ENCODE measurements at places on chromosomes 16 and 17.

GRCh38 chr16:70419384-70420327 is 19.2 kb downstream of the ST3GAL2 start:
- no peak for DNase-seq

- no peak for DNase-seq
These were observed 7.0 kb downstream of the ZNF319 start for GRCh38 chr16:57993438-57993837.

GRCh38 chr17:77269696-77270681 is 129.2 kb downstream of the SEC14L1 start:
- DNase-seq = no peak

GRCh38 chr17:52827526-52827925 is 669.0 kb upstream of the CA10 start:
- DNase-seq = no peak

GRCh38 chr17:30794372-30794771 is 30.1 kb downstream of the CRLF3 start:
- no peak for DNase-seq

- DNase-seq = no peak
These were observed 23.2 kb upstream of the PHB1 start for GRCh38 chr17:49437696-49438435.

DNA sequence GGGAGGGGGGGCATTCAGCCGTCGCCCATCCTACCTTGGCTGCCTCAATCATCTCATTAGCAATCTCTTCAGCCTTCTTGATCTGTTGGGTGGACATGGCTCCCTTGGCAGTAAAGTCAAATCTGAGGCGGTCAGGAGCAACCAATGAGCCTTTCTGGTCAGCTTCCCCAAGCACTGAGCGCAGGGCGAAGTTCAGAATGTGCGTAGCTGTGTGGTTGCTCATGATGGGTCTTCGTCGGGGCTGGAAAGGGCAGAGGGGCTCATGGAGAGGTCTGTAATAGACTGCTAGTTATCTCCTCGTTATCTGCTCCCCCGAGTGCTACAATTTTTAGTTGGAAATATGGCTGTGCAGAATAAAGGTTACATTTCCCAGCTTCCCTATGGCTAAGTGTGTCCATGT is 7.2 kb upstream of the EXOSC6 start:
- DNase-seq = no peak

- DNase-seq = no peak
These were observed 1.9 kb downstream of the PRR15L start for GRCh38 chr17:47955497-47956461.

- DNase-seq = peak; percentile 6
These were observed 841 bp downstream of the RAPGEFL1 start for GRCh38 chr17:40178021-40178601.

GRCh38 chr17:73625006-73625405 is 19.2 kb downstream of the SDK2 start:
- no peak for DNase-seq

DNA sequence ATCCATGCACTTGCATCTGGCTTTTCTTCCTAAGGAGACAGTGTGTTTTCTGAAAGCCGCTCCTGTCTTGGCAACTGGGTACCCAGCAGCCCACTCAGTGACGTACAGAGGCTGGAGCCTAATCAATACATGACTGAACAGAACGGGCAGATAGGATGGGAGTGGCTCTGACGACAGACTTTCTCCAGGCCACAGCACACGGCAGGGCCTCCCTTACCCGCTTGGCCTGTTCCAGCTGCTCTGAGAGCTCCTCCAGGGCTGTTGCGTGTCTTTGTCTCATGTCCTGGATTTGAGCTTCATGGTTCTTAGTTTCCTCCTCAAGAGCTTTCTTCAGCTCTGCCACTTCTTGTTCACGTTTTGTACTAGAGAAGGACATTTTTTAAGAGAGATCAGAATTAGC is 64.9 kb downstream of the NDEL1 start:
- DNase-seq = no peak

GRCh38 chr17:44931376-44931775 is 16.1 kb upstream of the GFAP start:
- no peak for DNase-seq

GRCh38 chr17:48616717-48617470 is 1.8 kb upstream of the HOXB8 start:
- no peak for DNase-seq

GRCh38 chr17:76404976-76405563 is 20.7 kb downstream of the SPHK1 start:
- no peak for DNase-seq

GRCh38 chr16:29007730-29008593 is 23.1 kb downstream of the LAT start:
- DNase-seq = peak; percentile 65

DNA sequence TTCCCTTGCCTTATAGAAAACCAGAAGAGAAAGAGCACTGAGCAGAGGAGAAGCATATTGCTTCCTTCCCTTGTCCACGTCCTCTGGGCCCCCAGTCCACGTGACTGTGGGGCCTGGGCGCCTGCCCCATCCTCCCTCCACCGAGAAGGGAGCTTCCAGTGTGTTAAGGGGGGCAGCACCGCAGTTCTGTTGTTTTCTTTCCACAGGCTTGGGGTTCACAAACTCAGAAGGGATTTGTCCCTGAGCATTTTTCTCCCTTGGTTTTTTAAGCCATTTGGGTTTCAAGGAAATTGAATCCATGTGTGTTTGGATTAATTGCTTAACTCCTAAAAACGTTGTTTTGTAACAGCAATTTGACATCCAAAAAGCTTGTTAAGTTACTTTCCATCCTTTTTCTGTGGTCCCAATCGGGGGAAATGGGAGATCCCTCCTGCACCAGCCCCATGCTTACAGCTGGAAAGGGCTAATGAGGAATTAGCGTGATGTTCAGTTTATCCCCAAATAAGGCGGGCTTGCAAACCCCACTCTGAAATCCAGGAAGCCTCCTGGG is 347.5 kb upstream of the TNRC6C start:
- DNase-seq = no peak

DNA sequence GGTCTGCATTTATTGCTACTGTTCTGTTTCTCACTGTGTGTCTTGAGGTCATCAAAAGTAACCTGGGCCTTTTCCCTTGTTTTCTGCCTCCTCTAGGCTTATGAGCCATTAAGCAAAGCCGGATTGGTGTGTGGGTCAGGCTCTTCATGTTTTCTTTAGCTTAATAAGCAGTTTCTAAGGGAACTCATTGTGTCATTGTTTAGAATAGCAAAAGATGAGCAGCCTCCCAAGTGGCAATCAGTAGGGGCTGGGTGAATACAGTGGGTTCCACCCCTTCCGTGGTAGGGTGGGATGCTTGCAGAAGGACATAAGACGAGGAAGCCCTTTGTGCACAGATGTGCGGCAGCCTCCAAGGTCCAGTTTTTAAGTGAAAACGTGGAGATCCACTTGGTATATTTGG is 34.5 kb downstream of the ABCC1 start:
- no peak for DNase-seq

DNA sequence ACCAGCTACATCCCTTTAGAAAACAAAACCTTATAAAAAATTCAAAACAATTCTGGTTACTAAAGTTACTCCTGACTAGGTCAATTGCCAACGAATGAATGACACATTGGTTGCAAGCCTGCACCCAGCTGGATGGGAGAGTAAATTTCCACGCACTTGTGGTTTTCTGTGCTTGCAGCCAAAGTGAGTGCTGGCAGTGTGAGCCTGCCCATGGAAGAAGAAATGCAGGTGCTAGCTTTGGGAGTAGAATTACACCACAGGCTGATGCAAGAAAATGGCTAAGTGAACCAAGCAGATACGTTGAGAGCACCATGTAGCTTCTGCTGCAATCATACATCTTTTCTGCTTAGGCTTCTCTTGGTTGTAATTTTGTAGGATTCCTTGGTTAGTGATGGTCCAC is 74.6 kb downstream of the SYCE1L start:
- no peak for DNase-seq

GRCh38 chr16:8862309-8863130 is 6.3 kb downstream of the CARHSP1 start:
- DNase-seq = no peak

GRCh38 chr16:68802190-68802589 is 41.1 kb upstream of the TANGO6 start:
- DNase-seq = no peak

DNA sequence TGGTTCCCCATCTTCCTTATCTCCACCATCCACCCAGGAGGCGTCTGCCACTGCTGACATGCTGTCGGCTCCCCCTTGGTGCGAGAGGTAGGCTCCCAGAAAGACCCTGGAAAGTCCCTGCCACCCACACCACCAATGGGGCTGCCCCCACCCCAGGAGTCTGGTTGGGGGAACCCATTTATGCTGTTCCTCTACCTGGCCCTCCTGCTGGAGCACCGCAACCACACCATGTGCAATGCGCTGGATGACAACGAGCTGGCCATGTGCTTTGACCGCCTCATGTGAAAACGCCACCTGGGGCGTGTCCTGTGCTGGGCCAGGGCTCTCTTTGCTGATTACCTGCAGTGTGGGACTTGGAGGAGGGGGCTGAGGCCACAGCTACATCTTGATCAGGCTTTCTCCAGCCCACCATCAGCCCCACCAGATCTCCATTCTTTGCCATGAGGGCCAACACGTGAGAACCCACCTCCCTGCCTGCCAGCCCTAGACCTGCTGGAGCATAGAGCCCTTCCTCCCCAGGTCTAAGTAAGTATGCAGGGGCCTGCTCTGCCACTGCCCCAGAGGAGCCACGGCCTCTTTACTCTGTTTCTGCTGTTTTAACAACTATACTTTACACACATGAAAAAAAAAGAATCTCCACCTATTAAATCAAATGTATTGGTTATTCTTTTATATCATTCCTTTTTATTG is 7.9 kb upstream of the ALDH3A1 start:
- no peak for DNase-seq

GRCh38 chr16:27982184-27982583 is 81.3 kb downstream of the GSG1L start:
- DNase-seq = no peak

GRCh38 chr17:32529604-32530003 is 42.8 kb downstream of the CDK5R1 start:
- no peak for DNase-seq

GRCh38 chr17:47844227-47844626 is 3.2 kb upstream of the SCRN2 start:
- no peak for DNase-seq

- DNase-seq = peak; percentile 34
These were observed 21.4 kb upstream of the ABR start for GRCh38 chr17:1201132-1201702.

GRCh38 chr17:28702752-28703150 is 8.9 kb downstream of the PROCA1 start:
- no peak for DNase-seq

DNA sequence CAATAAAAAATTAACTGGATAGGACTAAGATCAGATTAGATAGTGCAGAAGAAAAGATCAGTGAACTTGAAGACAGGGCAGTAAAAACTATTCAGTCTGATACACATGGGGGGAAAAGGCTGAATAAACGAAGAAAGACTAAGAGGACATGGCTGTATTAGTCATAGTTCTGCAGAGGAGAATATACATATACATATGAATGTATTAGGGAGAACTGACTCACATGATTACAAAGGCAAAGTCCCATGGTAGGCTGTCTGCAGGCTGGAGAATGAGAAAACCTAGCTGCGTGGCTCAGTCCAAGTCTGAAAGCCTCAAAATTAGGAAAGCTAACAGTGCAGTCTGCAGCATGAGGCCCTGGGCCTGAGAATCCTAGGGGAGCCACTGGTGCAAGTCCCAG is 98.2 kb upstream of the GNAO1 start:
- DNase-seq = no peak

DNA sequence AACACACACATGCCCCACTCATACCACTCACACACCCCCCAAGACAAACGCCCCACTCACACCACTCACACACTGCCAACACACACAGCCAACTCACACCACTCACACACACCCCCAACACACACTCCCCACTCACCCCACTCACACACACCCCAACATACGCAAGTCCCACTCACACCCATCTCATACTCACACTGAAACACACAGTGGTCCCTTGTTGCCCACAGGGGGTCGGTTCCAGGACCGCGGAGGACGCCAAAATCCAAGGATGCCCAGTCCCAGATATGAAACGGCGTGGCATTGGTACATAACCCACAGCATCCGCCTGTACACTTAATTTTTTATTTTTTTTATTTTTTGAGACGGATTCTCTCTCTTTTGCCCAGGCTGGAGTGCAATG is 20.9 kb downstream of the RNF213 start:
- no peak for DNase-seq

DNA sequence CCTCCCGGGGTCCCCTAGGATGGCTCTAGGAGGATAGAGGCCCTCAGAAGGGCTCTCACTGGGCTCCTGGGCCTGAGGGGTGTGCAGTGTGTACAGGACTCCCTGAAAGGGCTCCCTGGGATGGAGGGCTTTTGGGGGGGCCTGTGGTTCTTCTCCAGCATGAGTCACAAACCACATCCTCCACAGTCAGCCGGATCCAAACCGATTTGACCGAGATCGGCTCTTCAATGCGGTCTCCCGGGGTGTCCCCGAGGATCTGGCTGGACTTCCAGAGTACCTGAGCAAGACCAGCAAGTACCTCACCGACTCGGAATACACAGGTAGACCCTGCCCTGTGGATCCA is 4.5 kb downstream of the TRPV2 start:
- DNase-seq = no peak

DNA sequence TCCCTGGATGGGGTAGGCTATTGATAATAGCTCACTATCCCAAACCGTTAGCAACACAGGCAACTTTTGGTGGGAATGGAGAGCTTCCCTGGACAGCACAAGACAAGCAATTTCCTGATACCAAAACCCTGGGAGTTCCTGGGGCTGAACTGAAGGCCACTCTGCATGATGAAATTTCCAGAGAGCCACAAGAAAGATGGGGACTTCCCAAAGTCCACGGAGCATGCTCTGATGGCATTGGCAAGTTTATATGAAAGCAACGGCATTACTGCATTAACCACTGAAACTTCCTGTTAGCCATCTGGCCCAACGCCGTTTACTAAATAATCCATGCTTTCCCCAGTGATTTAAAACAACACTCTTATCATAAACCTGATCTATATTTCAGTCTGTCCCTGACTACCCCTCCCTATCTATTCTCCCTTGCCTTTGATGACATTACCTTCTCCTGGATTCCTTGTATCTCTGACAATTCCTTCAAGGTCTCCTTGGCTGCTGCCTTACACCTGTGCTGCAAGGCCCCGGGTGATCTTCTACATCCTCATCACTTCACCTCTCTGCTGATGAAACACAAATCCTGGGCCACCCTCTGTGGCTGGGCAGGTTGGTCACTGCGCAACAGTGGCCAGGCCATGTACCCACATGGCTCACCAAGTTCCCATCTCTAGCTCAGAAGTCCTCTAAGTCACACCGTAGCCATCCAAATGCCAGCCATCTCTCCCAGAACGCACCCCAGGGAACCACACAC is 108.5 kb upstream of the RCVRN start:
- DNase-seq = no peak

GRCh38 chr17:68822719-68823289 is 132.4 kb downstream of the ABCA8 start:
- no peak for DNase-seq

GRCh38 chr16:64153718-64154117 is 968.1 kb downstream of the CDH11 start:
- DNase-seq = no peak

GRCh38 chr17:42160531-42160910 is 5.7 kb upstream of the RAB5C start:
- DNase-seq = no peak

- DNase-seq = peak; percentile 90
These were observed 2.3 kb downstream of the BORCS6 start for GRCh38 chr17:8187517-8188262.
